Caco-2 (cell line): ENCODE measurements at places on chromosomes 6 and 20.

- peak overlapping the region; percentile 97 for H3K27ac ChIP-seq
- peak; percentile 66 for DNase-seq
- peaks cover 27% of the 10 kb centered on the region for H3K4me1 ChIP-seq
- peaks cover 23% of the 10 kb centered on the region for H3K36me3 ChIP-seq
- peak overlapping the region; percentile 95 for H3K4me3 ChIP-seq
- no peaks in the 10 kb centered on the region for H3K27me3 ChIP-seq
Observed at GRCh38 chr6:43773050-43773979, 3.3 kb downstream of the VEGFA start.

DNA sequence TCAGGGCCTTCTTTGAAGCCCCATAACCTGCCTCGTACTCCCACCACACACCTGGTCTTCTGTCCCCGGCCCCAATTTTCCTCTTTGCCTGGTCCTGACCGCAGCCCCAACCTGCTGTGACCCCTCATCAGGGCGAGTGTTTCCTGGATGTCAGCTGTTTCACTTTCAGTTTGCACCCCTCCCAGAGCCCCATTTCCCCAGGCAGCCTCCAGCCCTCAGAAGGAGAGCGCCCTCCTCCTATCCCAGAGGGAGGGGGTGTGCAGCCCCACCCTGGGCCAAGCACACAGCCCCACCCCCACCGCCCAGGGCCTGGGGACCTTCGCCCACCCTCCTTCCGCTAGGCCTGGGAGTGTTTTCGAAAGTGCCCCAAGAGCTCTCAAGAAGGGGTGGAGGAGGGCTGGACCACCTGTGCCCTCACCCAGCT lies 1.5 kb downstream of the BAK1 start:
- no peaks in the 10 kb centered on the region for H3K27me3 ChIP-seq
- H3K36me3 ChIP-seq, result peaks cover 2% of the 10 kb centered on the region; the same call in 1 of the 2 replicates
- peak overlapping the region; percentile 7; the same call in 1 of the 2 replicates for H3K4me3 ChIP-seq

DNA sequence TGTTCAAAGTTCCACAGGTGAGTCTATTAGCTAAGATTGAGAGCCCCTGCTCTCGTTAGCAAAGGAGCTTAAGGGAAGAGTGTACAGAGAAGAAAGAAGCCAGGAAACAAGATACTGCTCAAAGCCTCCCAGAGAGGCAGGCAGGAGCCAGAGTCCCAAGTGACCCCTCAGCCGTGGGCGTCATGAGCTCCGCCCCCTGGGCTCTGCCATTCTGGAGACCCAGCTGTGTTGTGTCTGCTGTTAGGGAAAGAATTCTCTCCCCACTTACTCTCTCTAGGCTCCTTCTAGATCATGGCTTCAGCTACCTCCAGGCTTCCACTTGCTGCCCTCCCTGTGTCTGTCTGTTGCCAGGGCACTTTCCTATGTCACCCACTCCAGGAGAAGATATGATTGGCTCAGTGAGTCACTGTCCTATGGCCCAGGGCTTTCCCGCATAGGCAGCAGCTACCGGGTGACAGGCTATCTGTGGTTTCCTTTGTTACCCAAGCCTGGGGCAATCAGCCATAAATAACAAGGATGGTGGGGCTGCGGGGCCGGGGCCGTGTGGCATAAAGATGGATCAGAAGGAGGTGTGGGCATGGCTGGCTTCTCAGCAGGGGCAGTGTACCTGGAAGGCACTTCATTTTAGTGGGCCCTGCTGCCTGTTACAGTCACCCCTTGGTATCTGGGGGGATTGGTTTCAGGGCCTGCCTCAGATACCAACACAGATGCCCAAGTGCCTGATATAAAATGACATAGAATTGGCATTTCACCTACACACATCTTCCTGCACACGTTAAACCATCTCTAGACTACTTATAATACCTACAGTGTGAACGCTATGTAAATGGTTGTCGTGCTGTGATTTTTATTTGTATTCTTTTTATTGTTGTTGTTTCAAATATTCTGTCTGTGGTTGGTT lies 118.9 kb downstream of the ARMC2 start:
- no peak overlapping the region for H3K4me3 ChIP-seq
- H3K27me3 ChIP-seq, result no peaks in the 10 kb centered on the region
- peak; percentile 13 for DNase-seq
- H3K27ac ChIP-seq, result peak overlapping the region; percentile 24

DNA sequence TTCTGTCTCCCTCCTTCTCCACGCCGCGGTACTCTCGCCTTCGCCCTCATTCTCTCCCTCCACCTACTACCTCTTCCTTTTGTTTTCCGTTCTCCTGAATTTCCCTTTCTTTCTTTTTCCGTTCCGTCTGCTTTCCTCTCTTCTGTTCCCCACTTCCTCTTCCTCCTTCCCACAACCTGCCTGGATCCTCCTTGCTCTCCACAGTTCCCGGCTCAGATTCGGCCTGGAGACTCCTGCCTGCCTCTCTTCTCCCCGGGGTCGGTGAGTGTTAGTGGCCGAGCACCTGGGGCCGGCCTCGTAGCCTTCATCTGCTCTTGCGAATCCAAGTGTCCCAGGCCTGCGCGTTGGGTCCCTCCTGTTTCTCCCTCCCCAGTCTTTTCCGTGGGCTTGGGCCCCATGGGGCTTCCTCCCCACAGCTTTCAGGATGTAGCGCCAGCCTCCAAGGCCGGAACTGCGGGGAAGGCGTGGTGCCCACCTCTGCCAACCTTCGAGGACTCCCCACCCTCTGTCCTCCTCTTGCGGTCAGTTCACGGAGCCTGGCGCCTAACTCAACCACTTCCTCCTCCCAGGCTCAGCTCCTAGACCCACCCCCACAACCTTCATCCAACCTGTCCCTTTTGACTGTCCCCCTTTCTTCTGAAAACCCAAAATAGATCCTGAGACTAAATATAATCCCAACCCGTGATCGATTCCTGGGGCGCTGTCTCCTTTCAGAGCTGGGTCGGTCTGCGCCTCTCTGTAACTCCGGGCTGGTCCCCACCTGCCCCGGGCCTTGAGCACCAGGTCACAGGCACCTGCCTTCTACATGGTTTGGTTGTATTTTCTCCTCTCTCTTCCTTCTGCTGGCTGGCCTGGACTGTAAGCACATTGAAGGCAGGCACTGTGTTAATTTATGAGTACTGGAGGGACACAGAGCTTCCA lies 6.8 kb downstream of the NRN1 start:
- no peak overlapping the region for H3K4me3 ChIP-seq
- H3K27me3 ChIP-seq, result no peaks in the 10 kb centered on the region
- no peaks in the 10 kb centered on the region for H3K4me1 ChIP-seq
- no peaks in the 10 kb centered on the region for H3K36me3 ChIP-seq

DNA sequence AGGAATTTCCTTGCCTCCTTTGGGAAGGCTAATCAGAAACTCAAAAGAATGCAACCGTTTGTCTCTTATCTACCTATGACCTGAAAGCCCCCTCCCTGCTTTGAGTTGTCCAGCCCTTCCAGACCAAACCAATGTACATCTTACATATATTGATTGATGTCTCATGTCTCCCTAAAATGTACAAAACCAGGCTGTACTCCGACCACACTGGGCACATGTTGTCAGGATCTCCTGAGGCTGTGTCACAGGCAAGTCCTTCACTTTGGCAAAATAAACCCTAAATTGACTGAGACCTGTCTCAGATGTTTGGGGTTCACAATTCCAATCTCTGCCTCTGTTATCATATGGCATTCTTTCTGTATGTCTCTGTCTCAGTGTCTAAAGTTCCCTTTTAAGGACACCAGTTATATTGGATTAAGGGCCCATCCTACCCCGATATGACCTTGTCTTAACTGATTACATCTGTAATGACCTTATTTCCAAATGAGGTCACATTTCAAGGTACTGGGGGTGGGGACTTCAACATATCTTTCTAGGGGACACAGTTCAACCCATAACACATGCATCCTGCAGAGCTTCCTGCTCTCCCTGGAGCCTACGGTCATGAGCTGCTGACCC lies 513.5 kb upstream of the JARID2 start:
- no peaks in the 10 kb centered on the region for H3K27me3 ChIP-seq
- no peak overlapping the region for H3K4me3 ChIP-seq
- peak; percentile 60 for DNase-seq
- H3K27ac ChIP-seq, result peak overlapping the region; percentile 85
- H3K36me3 ChIP-seq, result no peaks in the 10 kb centered on the region

- DNase-seq, result no peak
- H3K27me3 ChIP-seq, result no peaks in the 10 kb centered on the region
- no peak overlapping the region for H3K4me3 ChIP-seq
Observed at GRCh38 chr6:134680021-134680420, 269.9 kb downstream of the ALDH8A1 start.

DNA sequence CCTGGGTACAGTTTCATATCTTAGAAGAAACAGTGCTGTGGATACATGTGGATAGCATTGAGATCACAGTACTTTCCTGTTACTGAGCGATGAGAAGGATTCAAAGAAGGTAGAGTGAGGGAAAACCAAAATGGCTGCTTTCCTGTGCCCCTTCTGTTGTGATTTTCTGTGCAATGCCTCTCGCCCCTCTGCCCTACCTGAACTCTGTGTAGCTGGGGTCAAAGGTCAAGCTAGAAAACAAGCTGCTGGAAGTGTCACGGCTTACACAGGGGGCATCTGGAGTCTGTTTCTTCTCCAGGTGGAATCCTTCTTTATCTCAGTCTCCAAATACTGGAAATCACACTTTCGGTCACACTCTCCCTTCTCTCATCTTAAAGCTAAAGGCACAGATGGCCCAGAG lies 27.0 kb upstream of the CCN6 start:
- DNase-seq, result no peak
- H3K4me3 ChIP-seq, result no peak overlapping the region
- H3K27me3 ChIP-seq, result no peaks in the 10 kb centered on the region

DNA sequence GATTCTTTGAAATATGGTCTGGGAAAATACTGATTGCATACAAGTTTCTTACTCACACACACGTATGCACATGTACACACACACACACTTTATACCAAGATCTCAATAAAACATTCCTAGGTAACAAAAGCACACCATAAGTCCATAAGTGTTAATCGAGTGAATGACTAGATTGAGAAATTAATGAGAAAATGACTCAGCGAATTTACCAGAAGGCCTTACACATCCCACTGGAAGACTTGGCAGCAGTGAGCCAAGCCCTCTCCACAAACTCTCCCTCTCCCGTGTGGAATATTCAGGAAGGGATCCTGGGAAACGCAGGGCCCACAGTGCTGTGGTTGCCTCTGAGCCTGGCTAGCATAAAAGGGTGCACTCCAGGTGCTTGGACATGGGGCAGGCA lies 227.2 kb downstream of the LY86 start:
- peaks cover 14% of the 10 kb centered on the region for H3K4me1 ChIP-seq
- H3K4me3 ChIP-seq, result no peak overlapping the region
- H3K27ac ChIP-seq, result no peak overlapping the region
- H3K36me3 ChIP-seq, result no peaks in the 10 kb centered on the region

GRCh38 chr20:53087037-53087777 lies 115.0 kb downstream of the TSHZ2 start:
- no peak overlapping the region for H3K4me3 ChIP-seq
- no peaks in the 10 kb centered on the region for H3K36me3 ChIP-seq
- H3K27ac ChIP-seq, result no peak overlapping the region
- no peak for DNase-seq

DNA sequence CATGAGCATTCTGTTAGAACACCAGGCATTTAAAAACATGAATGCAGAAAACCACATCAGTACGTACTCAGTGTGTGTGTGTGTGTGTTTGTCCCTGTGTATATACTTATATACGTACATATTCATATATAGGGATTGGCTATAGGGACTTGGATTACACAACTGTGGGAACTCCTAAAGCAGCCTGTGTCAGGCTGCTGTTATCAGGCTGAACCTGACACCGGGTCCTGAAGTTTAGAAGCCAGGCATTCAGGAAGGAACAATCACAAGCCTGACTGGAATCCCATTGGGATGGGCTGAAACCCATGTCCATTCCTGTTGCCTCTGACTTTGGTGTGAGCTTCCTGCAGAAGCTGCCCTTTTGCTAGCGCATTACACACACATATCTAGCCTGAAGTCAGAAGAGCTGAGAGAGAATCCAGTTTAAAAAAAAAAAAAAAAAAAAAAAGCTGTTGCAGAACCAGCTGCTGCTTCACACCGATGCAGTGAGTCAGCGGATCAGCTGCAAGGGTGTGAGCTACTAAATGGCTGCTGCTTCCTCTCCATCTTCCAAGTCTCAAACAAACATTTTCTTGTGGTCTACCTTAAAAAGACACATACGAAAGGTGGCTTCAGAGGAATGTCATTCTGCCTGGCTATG lies 348.1 kb downstream of the THBS2 start:
- H3K27ac ChIP-seq, result no peak overlapping the region
- H3K36me3 ChIP-seq, result no peaks in the 10 kb centered on the region
- H3K4me3 ChIP-seq, result no peak overlapping the region
- DNase-seq, result no peak

GRCh38 chr6:27303613-27304272 lies 8.3 kb downstream of the POM121L2 start:
- H3K36me3 ChIP-seq, result no peaks in the 10 kb centered on the region
- H3K4me3 ChIP-seq, result no peak overlapping the region
- no peaks in the 10 kb centered on the region for H3K4me1 ChIP-seq
- no peak overlapping the region for H3K27ac ChIP-seq
- no peaks in the 10 kb centered on the region for H3K27me3 ChIP-seq
- DNase-seq, result no peak

DNA sequence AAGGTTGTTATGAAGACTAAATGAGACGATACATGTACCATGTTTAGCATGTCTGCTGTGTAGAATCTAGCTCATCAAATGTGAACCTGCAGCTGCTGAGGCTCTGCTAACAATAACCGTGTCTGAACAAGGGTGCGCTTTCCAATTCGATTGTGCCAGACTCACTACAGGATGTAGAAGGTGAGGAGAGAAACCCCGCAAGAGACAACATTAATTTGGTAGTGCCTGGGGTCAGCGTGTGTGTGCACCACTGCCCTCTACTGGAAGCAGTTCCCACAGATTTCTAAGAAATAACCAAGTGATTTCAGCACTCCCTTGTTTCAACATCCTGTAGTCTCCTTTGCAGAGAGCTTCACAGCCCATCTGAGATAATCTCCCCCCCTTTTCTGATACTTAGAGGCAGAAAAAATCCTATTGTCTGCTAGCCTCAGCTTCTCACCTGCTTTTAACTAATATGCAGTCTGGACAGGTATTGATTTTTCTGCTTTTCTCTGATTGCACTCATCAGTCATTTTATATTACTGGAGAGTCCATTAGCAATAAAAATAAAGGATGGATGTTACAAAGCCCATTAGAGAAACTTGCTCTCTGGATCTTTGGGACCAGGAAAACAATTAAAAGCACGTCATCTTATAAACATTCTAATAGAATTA lies 96.7 kb upstream of the BACH2 start:
- no peak overlapping the region for H3K27ac ChIP-seq
- no peaks in the 10 kb centered on the region for H3K4me1 ChIP-seq

GRCh38 chr6:10951675-10952282 lies 64.9 kb downstream of the SYCP2L start:
- peak; percentile 49 for DNase-seq
- H3K27ac ChIP-seq, result no peak overlapping the region
- no peaks in the 10 kb centered on the region for H3K27me3 ChIP-seq
- H3K4me1 ChIP-seq, result peaks cover 7% of the 10 kb centered on the region

- H3K27ac ChIP-seq, result no peak overlapping the region
- DNase-seq, result no peak
- no peak overlapping the region for H3K4me3 ChIP-seq
- H3K36me3 ChIP-seq, result no peaks in the 10 kb centered on the region
- no peaks in the 10 kb centered on the region for H3K27me3 ChIP-seq
Observed at GRCh38 chr6:49855221-49855620, 11.1 kb downstream of the CRISP1 start.
